Daoy (cell line): ENCODE measurements at places on chromosomes 7 and 10. TPM values are rescaled to one million over a fixed set of nuclear protein-coding genes. Genes with fewer than 3 reads are reported as not detected.

TET1 gene
- 0.21 and 0.57 TPM in 2 replicates for total RNA-seq

TMEM229A gene
- not detected in 2 replicates for total RNA-seq

PRRT4 gene
- total RNA-seq, result not detected in 2 replicates

NRF1 gene
- 10.7 and 15.7 TPM in 2 replicates for total RNA-seq

SLC18A3 gene
- not detected in 2 replicates for total RNA-seq
